ENCODE measurements at places on chromosomes 4 and X.

GRCh38 chr4:23844961-23845360 lies 44.9 kb downstream of the PPARGC1A start:
- no peak for DNase-seq

- DNase-seq: peak; percentile 56
Measured at GRCh38 chr4:83875437-83875836, 339.5 kb downstream of the GPAT3 start.

- DNase-seq: no peak
Measured at GRCh38 chrX:10007621-10008020, 40.5 kb downstream of the CLDN34 start.

DNA sequence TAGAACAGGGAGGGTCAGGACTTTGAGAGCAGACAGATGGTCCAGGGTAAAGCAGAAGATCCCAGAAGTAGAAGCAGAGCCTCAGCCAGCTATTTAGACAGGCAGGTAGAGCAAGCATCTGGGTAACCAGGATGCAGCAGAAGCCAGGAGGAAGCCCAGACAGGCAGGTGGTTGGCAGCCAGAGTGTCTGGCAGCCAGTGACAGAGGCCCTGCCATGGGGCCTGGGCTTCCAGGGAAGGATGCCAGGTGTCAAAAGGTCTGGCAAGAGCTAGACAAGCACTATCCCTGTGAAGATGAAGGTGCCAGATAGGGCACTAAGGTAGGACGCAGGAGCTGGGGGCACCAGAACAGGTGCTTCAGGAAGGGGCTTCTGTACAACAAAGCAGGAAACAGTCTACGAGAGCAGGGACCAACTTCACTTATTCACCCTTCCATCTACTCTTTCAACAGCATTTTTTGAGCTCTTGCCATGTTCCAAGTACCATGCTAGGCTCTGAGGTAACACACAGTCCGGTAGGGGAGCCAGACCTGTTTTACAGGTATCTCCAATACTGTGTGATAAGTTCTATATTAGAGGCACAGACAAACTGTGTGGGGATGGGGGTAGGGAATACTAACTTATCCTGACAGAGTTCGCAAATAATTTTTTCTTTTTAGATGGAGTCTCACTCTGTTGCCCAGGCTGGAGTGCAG lies 38.1 kb upstream of the GJB1 start:
- DNase-seq: no peak

DNA sequence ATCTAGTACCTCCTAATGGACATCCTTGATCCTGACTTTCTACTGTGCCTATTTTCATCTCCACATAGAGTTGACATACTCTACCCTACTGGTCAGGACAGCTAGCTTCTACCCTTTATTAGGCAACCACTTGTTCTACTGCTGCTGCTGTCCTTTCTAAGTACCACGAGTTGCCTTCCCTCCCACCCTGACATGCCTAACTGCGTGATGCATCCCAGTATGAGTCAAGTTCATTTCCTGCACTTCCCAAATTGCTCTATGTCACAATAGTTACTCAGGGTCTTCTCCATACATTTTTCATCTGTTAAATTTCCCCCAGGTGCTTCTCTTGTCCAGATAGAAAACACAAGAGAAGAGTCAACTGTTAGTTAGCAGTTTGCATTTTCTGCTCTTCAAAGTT lies 133.4 kb downstream of the TBC1D19 start:
- peak; percentile 88 for DNase-seq

DNA sequence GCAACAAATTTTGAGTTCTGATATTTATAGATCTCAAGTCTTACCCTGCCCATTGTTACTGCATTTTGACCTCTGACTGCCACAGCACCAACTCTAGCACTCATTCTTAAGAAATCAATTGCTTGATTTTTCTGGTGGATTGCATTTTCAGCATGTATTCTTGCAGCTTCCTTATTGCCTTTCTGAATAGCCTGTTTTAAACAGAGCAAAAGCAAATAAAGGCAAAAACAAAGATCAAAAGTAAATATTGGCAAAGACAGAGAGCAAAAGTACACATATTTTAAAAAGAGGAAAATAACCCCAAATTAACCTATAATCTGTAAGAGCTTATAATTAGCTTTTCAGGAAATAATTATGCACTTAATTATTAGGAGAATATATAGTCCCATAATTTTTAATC lies 129.4 kb upstream of the TENT5D start:
- DNase-seq: no peak

GRCh38 chr4:94262163-94263016 lies 54.7 kb downstream of the SMARCAD1 start:
- DNase-seq: no peak

DNA sequence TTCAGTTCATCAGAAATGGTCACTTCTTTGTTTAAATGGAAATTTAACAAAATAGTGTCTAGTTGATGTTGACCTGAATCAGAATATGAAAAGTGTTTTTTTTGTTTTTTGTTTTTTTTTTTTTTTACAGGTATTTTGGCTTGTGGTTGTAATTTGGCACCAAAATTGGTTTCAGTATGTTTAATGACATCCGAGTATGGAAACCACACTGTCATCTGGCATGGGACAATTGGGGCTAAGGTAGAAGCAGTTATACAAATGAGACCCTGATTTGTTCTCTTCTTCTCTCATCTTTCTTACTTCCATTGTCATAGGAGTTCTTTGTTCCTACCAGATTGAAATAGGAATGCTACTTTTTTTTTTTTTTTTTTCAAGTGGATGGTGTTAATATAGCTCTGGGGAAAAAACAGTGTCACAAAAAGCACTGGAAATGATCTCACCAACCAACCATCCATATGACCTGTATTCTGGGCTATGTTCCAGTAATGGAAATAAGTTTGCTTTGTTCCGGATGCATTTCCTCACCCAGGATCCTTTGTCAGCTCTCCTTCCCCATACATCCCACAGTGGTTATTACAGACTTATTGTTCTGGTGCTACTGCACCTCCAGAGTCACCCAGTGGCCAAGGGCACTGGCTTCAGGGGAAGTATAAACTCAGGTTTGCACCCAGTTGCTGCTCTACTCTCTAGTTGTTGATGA lies 95.8 kb downstream of the ATXN3L start:
- peak; percentile 87 for DNase-seq

DNA sequence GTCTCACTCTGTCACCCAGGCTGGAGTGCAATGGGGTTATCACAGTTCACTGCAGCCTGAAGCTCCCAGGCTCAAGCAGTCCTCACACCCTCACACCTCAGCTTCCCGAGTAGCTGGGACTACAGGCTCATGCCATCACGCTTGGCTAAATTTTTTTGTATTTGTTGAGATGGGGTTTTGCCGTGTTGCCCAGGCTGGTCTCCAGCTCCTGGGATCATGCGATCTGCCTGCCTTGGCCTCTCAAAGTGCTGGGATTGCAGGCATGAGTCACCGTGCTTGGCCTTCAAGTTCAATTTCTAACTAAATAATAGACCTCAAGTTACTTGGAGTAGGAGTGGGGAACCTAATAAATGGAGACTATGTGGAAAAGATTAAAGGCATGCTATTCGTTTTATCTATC lies 48.9 kb downstream of the MND1 start:
- peak; percentile 81 for DNase-seq

GRCh38 chr4:67430989-67431388 lies 114.3 kb downstream of the CENPC start:
- no peak for DNase-seq

GRCh38 chr4:89064848-89065247 lies 7.9 kb upstream of the FAM13A start:
- peak; percentile 40 for DNase-seq

- peak; percentile 0 for DNase-seq
Measured at GRCh38 chr4:115042496-115042895, 70.9 kb downstream of the NDST4 start.

GRCh38 chrX:2325076-2325784 lies 175.5 kb downstream of the DHRSX start:
- DNase-seq: no peak

- DNase-seq: no peak
Measured at GRCh38 chr4:183716302-183716701, 57.2 kb downstream of the TRAPPC11 start.

- DNase-seq: no peak
Measured at GRCh38 chrX:19028560-19028959, 44.6 kb upstream of the PHKA2 start.

DNA sequence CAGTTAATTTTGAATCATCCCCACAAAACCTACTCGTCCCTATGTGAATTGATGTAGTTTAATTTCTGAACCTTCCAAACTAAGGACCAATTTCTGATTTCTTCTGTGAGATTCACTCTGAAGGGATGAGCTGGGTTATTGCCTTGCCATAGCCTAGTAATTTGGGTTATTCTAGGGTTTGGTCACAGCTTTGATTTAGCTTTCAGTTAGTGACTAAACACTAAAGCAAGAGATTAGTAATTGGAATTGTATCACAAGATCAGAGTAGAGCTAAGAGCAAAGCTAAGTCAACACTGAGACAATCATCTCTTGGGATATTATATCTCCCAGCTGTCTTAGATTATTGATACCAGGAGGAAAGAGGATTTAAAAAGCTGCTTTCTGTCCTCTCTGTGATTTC lies 588.0 kb downstream of the CCSER1 start:
- DNase-seq: no peak

- no peak for DNase-seq
Measured at GRCh38 chr4:48588230-48589097, 98.4 kb downstream of the ZAR1 start.

DNA sequence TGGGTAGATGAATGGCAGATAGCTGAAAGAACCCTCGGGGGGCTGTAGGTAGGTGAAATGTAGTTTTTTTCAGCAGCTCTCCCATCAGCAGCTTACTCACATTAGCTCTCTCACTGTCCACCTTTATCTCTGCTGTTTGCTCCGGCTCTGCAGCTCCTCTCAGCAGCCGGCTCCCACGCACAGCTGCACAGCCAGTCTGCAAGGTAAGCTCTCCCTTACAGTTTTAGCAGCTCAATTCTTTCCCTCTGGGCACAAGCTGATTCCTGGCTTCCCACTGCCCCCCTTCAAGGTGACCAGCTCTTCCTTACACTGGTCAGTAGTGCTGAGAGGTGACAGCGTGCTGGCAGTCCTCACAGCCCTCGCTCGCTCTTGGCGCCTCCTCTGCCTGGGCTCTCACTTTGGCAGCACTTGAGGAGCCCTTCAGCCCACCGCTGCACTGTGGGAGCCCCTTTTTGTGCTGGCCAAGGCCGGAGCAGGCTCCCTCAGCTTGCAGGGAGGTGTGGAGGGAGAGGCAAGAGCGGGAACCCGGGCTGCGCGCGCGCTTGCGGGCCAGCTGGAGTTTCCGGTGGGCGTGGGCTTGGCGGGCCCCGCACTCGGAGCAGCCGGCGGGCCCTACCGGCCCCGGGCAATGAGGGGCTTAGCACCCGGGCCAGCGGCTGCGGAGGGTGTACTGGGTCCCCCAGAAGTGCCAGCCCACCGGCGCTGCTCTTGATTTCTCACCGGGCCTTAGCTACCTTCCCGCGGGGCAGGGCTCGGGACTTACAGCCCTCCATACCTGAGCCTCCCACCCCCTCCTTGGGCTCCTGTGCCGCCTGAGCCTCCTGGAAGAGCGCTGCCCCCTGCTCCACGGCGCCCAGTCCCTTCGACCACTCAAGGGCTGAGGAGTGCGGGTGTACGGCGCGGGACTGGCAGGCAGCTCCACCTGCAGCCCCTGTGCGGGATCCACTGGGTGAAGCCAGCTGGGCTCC lies 393.6 kb downstream of the CENPC start:
- no peak for DNase-seq

DNA sequence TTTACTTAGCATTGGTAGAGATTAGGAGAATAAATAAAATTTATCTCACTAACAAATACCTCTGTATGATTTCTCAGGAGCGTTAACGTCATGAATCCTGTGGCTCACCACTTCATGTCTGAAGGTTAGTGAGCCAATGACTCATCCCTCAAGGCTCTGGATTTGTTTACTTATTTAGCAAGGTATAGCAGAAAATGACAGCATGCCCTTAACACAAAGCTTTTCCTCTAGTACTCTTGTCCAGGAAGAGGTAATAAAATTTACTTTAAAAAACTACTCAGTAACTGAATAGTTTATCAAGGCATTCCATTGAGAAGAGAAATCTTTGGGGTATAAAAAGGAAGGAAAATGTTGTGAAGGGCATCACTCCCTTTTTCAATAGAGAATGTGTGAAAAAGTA lies 823.8 kb downstream of the CCSER1 start:
- DNase-seq: no peak

DNA sequence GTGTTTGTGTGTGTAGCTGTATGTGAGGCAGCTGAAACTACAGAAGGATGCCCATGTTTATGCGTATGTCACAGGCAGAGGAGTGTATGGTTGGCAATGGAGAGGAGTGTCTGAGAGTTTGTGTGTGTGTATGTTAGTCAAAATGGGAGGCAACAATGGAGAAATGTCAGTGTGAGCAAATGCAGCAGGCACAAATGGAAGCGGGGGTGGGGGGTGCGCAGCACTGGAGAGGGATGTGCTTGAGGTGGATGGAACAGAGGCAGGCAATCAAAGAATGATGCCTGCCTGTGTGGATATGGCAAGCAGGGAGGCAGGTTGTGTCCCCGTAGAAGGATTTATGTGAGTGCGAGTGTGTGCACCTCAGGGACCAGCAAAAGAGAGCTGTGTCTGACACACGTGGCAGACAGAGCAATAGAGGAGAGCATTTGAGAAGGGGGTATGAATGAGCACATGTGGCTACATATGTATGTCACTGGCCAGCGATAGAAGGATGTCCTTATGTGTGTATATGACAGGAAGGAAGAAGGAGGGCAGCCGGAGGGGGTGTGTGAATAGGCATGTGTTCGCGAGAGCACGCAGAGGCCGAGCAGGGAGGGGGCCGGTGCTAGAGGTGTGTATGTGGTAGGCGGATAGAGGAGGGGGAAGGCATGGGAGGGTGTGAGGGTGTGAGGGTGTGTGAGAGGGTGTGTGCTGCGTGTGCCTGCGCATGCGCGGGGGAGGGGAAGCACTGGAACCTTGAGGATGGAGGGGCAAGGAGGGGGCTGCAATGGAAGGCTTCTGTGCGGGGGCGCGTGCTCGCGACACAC lies 1.1 kb downstream of the PJA1 start:
- peak; percentile 6 for DNase-seq

DNA sequence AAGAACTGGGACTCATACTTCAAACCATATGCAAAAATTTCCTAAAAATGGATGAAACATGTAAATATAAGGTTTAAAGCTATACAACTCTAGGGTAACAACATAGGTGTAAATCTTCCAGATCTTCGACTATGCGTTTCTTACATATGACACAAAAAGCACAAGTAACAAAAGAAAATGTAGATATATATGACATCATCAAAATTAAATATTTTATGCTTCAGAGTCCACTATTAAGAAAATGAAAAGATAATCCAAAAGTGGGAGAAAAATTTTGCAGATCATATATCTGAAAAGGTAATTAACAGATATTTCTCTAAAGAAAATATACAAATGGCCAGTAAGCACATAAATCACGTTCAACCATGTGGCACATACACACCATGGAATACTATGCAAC lies 164.2 kb upstream of the ACTRT1 start:
- DNase-seq: no peak

DNA sequence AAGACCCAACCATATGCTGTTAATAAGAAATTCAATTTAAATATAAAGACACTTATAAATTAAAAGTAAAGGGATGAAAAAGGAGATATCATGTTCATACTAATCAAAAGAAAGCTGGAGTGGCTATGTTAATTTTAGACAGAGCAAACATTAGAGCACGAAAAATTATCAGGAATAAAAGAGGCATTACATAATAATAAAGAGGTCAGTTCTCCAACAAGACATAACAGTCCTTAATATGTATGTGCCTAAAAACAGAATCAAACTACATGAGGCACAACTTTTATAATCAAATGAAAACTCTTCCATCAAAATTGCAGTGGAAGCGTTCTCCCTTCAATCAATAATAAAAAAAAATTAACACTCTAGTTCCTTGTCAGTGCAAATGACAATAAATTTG lies 62.6 kb downstream of the ARHGEF6 start:
- no peak for DNase-seq

GRCh38 chr4:171594293-171594692 lies 218.9 kb upstream of the GALNTL6 start:
- DNase-seq: no peak

GRCh38 chr4:81021142-81021944 lies 9.2 kb upstream of the BMP3 start:
- DNase-seq: no peak

Measured in EL (cell line).